CD4-positive, alpha-beta memory T cell (primary cell): ENCODE measurements at places on chromosomes 13 and 19. TPM values are rescaled to one million over a fixed set of nuclear protein-coding genes. Genes with fewer than 3 reads are reported as not detected.

Gene SYDE1
- not detected for total RNA-seq

Gene ERCC1
- 46.9 TPM for total RNA-seq

Gene KLK15
- not detected for total RNA-seq

Gene ERICH4
- total RNA-seq = not detected

Gene IRGC
- total RNA-seq = not detected

Gene RAP2A
- total RNA-seq = 21.5 TPM

Gene DNMT1
- total RNA-seq = 250 TPM

Gene ZNF667
- total RNA-seq = 0.15 TPM

Gene RGL3
- not detected for total RNA-seq

Gene IL17D
- total RNA-seq = not detected

Gene AMER2
- total RNA-seq = not detected

Gene EXOC3L2
- total RNA-seq = not detected

Gene SHISA7
- total RNA-seq = not detected

Gene FAM83E
- 4.3 TPM for total RNA-seq

Gene ZNF284
- total RNA-seq = 5.4 TPM

Gene CYP4F2
- not detected for total RNA-seq

Gene PTPRH
- total RNA-seq = not detected

Gene SEMA6B
- 2.4 TPM for total RNA-seq

Gene RUBCNL
- not detected for total RNA-seq

Gene LDLR
- total RNA-seq = 27.0 TPM

Gene TMEM86B
- 19.7 TPM for total RNA-seq

Gene FUZ
- total RNA-seq = 24.1 TPM

Gene SHANK1
- not detected for total RNA-seq
